ENCODE measurements at places on chromosomes 3 and 15.

- no peak for DNase-seq
Observed at GRCh38 chr15:98881526-98882520, 125.8 kb downstream of the PGPEP1L start.

- DNase-seq: no peak
Observed at GRCh38 chr15:41567862-41568261, 8.8 kb downstream of the TYRO3 start.

- DNase-seq: no peak
Observed at GRCh38 chr15:40549894-40550293, 14.9 kb downstream of the CCDC32 start.

GRCh38 chr15:62456011-62456920 is 291.2 kb upstream of the C2CD4B start:
- DNase-seq: no peak

DNA sequence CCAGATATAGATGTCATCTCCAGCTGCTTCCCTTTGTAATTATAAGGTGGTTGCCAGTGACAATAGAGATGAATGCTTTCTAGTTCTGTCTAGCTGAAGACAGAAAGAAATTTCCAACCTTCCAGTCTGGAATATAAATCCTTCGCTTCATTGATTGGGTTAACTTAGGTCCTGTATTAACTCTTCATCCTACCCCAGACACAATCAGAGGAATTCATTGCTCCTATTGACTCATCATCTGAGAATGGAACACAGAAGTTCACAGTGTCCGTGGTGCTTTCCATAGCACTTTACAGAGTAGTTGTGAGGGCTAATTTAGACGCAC is 241.4 kb downstream of the NFKBIZ start:
- DNase-seq: no peak

Measured in stimulated activated naive CD4-positive, alpha-beta T cell (primary cell).